ENCODE measurements at places on chromosomes 7 and 10.
A peak's percentile ranks its signal among the peaks of the same experiment; 100 is the strongest.

GRCh38 chr10:104391150-104391968 lies 37.7 kb downstream of the CFAP58 start:
- H3K27me3 ChIP-seq = no peaks in the 10 kb centered on the region
- no peak overlapping the region for H3K27ac ChIP-seq
- no peak overlapping the region for H3K4me3 ChIP-seq
- no peaks in the 10 kb centered on the region for H3K36me3 ChIP-seq

DNA sequence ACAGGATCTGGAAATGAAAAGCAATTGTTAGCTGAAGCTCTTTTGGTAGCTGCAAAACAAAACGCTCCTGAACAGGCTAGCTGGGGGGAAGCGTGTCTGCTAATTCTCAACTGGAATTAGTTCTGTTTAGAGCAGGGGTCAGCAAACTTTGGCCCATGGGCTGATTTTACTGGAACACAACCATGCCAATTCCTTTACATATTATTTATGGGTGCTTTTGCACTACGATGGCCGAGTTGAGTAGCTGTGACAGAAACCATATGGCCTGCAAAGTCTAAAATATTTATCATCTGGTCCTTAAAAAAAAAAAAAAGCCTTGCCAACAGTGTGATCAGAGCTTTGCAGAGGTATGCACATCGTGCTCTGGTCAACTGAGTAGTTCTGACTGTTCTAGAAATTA lies 108.4 kb upstream of the PDLIM1 start:
- H3K27ac ChIP-seq = no peak overlapping the region
- H3K4me3 ChIP-seq = no peak overlapping the region
- no peaks in the 10 kb centered on the region for H3K36me3 ChIP-seq
- DNase-seq = no peak
- no peaks in the 10 kb centered on the region for H3K27me3 ChIP-seq
- no peaks in the 10 kb centered on the region for H3K4me1 ChIP-seq

GRCh38 chr10:89302625-89303024 lies 779 bp downstream of the IFIT2 start:
- peak overlapping the region; percentile 57 for H3K4me3 ChIP-seq
- no peaks in the 10 kb centered on the region for H3K27me3 ChIP-seq
- no peaks in the 10 kb centered on the region for H3K36me3 ChIP-seq
- H3K4me1 ChIP-seq = peaks cover 8% of the 10 kb centered on the region
- H3K27ac ChIP-seq = no peak overlapping the region

DNA sequence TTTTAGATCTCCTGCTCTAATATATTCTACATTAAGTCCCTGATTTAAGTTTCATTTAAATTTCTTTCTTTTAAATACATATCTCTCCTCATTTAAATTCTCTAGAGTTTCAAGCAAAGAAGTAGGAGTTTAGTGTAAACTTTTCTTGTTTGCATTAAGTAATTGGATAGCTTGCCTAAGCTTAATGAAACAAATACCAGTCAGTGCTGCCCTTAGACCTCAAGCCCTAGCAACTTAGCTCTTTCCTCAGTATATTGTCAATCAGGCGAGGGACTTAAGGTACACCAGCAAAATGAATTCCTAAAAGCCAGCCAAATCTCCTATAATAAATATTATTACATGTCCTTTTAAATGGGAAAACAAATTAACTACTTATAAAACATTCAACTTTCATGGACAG lies 101.5 kb downstream of the CHCHD3 start:
- H3K27me3 ChIP-seq = no peaks in the 10 kb centered on the region
- DNase-seq = no peak
- H3K36me3 ChIP-seq = no peaks in the 10 kb centered on the region
- no peaks in the 10 kb centered on the region for H3K4me1 ChIP-seq

GRCh38 chr7:141949451-141949850 lies 2.7 kb upstream of the CLEC5A start:
- H3K27me3 ChIP-seq = no peaks in the 10 kb centered on the region
- H3K36me3 ChIP-seq = no peaks in the 10 kb centered on the region
- no peaks in the 10 kb centered on the region for H3K4me1 ChIP-seq
- no peak overlapping the region for H3K27ac ChIP-seq

DNA sequence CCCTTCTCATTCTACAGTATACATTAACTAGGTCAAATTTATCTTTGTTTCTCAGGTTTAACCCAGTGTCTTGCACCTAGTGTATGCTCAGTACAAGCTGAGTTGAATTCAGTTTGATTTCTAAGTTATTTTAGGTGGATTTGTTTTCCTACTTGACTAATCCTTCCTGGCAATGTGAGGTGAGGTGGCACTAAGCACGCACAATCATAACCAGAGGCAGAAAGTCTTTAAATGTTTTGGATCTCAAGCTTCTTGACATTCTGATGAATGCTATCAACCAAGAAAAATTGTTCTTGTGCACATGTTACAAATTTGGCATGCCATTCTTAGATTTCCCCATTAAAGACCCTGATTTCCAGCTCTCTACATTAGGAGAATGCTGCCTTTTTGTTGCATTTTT lies 3.2 kb downstream of the BZW2 start:
- peaks cover 27% of the 10 kb centered on the region for H3K4me1 ChIP-seq
- no peaks in the 10 kb centered on the region for H3K27me3 ChIP-seq
- H3K36me3 ChIP-seq = no peaks in the 10 kb centered on the region
- H3K27ac ChIP-seq = peak overlapping the region; percentile 35

DNA sequence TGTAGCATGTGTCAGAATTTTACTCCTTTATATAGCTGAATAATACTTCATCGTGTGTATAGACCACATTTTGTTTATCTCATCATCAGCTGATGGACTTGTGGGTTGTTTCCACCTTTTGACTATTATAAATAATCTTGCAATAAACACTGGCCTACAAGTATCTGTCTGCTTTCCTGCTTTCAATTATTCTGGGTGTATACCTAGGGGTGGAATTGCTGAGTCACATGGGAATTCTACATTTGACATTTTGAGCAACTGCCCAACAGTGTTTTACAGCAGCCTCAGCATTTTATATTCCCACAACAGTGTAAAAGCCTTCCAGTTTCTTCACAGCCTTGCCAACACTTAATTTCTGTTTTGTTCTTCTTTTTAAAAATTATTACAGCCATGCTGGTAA lies 200.3 kb upstream of the PRSS1 start:
- H3K27ac ChIP-seq = no peak overlapping the region
- H3K36me3 ChIP-seq = no peaks in the 10 kb centered on the region
- no peaks in the 10 kb centered on the region for H3K4me1 ChIP-seq
- H3K27me3 ChIP-seq = no peaks in the 10 kb centered on the region
- DNase-seq = peak; percentile 49

- H3K4me3 ChIP-seq = no peak overlapping the region
- no peaks in the 10 kb centered on the region for H3K36me3 ChIP-seq
- no peak overlapping the region for H3K27ac ChIP-seq
- no peaks in the 10 kb centered on the region for H3K27me3 ChIP-seq
- no peaks in the 10 kb centered on the region for H3K4me1 ChIP-seq
- DNase-seq = no peak
Observed at GRCh38 chr10:129932751-129933433, 31.2 kb downstream of the EBF3 start.

DNA sequence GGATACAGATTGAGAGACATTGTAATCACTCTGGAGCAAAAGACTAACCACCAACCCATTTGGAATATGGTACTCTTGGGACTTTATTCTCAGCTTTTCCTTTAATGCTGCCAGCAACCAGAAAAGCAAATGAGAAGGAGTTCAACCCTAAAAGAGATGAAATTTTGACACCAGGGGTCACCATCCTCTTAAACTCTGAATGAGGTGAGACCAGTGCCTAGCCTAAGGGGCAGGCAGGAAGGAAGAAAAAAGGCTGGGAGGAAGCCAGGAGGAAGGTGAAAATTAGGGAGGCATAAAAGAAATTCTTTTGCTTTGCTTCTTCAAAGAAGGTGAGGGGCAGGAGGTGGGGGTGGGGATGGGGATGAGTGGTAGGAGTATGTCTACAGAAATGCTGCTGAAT lies 135.8 kb downstream of the JAZF1 start:
- H3K4me1 ChIP-seq = peaks cover 17% of the 10 kb centered on the region
- H3K27me3 ChIP-seq = no peaks in the 10 kb centered on the region
- no peak for DNase-seq
- no peaks in the 10 kb centered on the region for H3K36me3 ChIP-seq
- no peak overlapping the region for H3K27ac ChIP-seq

- H3K4me3 ChIP-seq = no peak overlapping the region
- peaks cover 17% of the 10 kb centered on the region for H3K4me1 ChIP-seq
- no peak for DNase-seq
- H3K27me3 ChIP-seq = no peaks in the 10 kb centered on the region
- H3K36me3 ChIP-seq = peaks cover 13% of the 10 kb centered on the region
- no peak overlapping the region for H3K27ac ChIP-seq
Observed at GRCh38 chr10:58817201-58817846, 304.7 kb downstream of the BICC1 start.

DNA sequence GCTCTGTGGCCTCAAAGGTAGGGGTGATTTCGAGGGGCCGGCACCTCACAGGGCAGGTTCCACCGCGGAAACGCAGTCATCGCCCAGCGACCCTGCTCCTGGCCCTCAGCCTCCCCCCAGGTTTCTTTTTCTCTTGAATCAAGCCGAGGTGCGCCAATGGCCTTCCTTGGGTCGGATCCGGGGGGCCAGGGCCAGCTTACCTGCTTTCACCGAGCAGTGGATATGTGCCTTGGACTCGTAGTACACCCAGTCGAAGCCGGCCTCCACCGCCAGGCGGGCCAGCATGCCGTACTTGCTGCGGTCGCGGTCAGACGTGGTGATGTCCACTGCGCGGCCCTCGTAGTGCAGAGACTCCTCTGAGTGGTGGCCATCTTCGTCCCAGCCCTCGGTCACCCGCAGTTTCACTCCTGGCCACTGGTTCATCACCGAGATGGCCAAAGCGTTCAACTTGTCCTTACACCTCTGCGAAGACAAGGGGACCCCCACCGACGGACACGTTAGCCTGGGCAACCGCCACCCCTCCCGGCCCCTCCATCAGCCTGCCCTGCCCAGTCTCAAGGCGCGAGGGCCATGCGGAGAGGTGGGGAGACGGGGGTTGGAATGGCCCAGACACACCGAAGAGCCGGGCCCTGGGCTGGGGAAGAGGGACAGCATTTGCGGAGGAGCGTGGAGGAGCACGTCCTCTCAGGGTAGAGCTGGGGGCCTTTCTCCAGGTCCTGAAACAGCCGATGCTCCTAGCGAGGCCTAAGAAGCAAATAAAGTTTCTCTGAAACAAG lies 6.0 kb downstream of the SHH start:
- peaks cover 59% of the 10 kb centered on the region for H3K27me3 ChIP-seq
- no peaks in the 10 kb centered on the region for H3K36me3 ChIP-seq

DNA sequence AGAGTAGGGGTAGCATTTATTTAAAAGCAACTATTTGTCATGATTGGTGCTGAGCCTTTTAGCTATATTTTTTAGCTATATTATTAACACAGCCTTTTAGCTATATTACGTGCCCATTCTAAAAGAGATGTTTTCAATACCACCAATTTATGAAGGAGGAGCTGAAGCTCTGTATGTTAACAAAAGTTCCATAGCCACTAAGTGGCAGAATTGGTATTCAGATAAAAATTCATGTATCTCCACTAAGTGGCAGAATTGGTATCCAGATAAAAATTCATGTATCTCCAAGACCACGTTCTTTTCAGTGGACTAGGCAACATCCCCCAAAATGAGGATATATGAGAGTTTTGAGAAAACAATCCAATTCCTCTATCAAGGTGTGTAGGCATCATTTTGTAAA lies 268.6 kb downstream of the HGF start:
- no peak overlapping the region for H3K4me3 ChIP-seq
- H3K4me1 ChIP-seq = peaks cover 6% of the 10 kb centered on the region
- H3K27ac ChIP-seq = no peak overlapping the region
- no peaks in the 10 kb centered on the region for H3K36me3 ChIP-seq
- no peaks in the 10 kb centered on the region for H3K27me3 ChIP-seq
- peak; percentile 29 for DNase-seq

DNA sequence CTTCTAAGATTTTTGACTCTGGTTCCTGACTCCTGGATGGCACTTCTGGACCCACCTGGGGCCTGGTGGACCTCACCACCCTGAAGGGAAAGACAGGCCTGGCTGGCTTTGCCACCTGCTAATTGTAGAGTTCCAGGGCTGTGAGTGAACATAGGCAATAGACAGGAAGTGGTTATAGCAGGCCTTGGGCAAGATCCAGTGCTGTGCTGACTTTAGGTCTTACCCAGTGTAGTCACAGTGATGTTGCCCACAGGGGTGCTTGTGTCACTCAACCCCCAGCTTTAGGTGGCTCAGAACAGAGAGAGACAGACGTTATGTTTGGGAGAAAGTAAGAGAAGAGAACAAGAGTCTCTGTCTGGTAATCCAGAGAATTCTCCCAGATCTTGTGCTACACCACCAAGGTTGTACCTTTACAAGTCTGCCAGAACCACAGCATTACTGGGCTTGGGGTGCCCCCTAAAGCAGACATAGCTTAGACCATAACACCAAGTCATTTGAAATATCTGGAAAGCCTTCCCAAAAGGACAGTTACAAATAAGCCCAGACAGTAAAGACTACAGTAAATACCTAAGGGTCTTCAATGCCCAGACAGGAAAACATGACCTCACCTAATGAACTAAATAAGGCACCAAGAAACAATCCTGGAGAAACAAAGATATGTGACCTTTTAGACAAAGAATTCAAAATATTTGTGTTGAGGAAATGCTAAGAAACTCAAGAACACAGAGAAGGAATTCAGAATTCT lies 303.4 kb downstream of the PCLO start:
- DNase-seq = peak; percentile 44
- H3K27me3 ChIP-seq = no peaks in the 10 kb centered on the region
- no peaks in the 10 kb centered on the region for H3K36me3 ChIP-seq
- peak overlapping the region; percentile 13 for H3K27ac ChIP-seq
- H3K4me1 ChIP-seq = peaks cover 4% of the 10 kb centered on the region

DNA sequence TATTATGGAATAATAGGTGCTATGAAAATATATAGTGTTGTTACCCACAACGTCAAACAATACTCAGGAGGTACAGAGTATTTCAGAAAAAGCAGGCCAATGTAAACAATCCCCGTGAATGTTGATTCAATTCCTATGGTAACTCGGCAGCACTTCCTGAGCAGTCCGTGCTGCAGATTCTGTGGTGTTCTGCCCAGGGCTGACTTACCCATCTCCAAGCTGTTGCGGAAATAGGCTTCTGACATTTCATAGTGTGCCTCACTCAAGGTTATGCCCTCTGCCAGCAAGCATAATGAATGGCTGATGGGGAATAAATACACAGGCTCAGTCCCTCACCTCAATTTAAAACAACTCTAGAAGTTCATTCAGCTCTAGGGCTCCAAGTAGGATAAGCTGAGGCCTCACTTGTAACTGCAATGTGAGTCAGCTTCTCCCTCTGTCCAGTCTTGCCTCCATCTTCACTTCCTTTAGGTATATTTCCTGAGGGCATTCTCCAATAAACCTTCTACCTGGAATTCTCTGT lies 177.6 kb downstream of the GNAI1 start:
- no peak overlapping the region for H3K4me3 ChIP-seq
- H3K36me3 ChIP-seq = no peaks in the 10 kb centered on the region
- peak; percentile 78 for DNase-seq
- peaks cover 11% of the 10 kb centered on the region for H3K4me1 ChIP-seq
- no peaks in the 10 kb centered on the region for H3K27me3 ChIP-seq

GRCh38 chr7:128889121-128889520 lies 21.4 kb downstream of the KCP start:
- peaks cover 10% of the 10 kb centered on the region for H3K27me3 ChIP-seq
- H3K4me3 ChIP-seq = no peak overlapping the region
- DNase-seq = no peak
- H3K27ac ChIP-seq = no peak overlapping the region
- H3K4me1 ChIP-seq = no peaks in the 10 kb centered on the region
- H3K36me3 ChIP-seq = no peaks in the 10 kb centered on the region

All from astrocyte (in vitro differentiated cells and primary cell).